Naive thymus-derived CD4-positive, alpha-beta T cell (primary cell): ENCODE measurements at places on chromosomes 1 and 21.
A peak's percentile ranks its signal among the peaks of the same experiment; 100 is the strongest.

GRCh38 chr1:15883326-15883725 lies 35.8 kb downstream of the SPEN start:
- H3K4me3 ChIP-seq, result no peak overlapping the region
- no peaks in the 10 kb centered on the region for H3K36me3 ChIP-seq
- H3K27ac ChIP-seq, result no peak overlapping the region

- H3K27ac ChIP-seq, result no peak overlapping the region
- H3K4me3 ChIP-seq, result no peak overlapping the region
- H3K36me3 ChIP-seq, result no peaks in the 10 kb centered on the region
- no peak for DNase-seq
- peaks cover 10% of the 10 kb centered on the region for H3K4me1 ChIP-seq
Observed at GRCh38 chr21:35204125-35204524, 155.0 kb upstream of the RUNX1 start.

GRCh38 chr1:225953315-225953714 lies 12.3 kb upstream of the LEFTY2 start:
- H3K27ac ChIP-seq, result no peak overlapping the region
- no peaks in the 10 kb centered on the region for H3K36me3 ChIP-seq
- H3K4me1 ChIP-seq, result peaks cover 3% of the 10 kb centered on the region
- H3K4me3 ChIP-seq, result no peak overlapping the region
- no peak for DNase-seq

GRCh38 chr21:16426936-16427335 lies 697.2 kb downstream of the USP25 start:
- no peak overlapping the region for H3K4me3 ChIP-seq
- no peaks in the 10 kb centered on the region for H3K36me3 ChIP-seq
- H3K27ac ChIP-seq, result no peak overlapping the region
- no peaks in the 10 kb centered on the region for H3K27me3 ChIP-seq
- no peak for DNase-seq

DNA sequence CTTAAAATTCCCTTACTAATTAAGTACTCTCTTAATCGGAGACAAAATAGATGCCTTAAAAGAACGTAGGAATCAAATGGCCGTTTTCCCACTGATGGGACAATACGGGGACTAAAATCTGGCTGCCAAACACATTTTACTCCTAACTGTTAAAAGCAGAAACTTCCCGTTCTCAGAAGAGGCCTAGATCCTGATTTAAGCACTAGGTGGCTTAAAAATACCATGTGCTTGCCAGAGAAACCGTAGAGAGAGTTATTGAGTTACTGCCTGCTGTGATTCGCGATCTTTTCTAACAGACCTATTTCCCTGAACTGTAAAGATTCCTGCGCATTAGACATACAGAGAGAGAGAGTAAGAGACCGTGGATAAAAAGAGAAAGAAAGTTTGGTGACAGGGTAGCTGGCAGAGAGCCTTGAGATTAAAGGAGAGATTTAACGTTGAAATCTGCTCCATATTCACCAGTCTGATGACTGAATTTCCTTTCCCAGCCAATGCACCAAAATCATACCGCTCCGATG lies 54.4 kb upstream of the STUM start:
- H3K4me3 ChIP-seq, result no peak overlapping the region
- H3K27ac ChIP-seq, result no peak overlapping the region

GRCh38 chr1:71835442-71835813 lies 446.9 kb downstream of the NEGR1 start:
- no peaks in the 10 kb centered on the region for H3K27me3 ChIP-seq
- no peak overlapping the region for H3K27ac ChIP-seq
- H3K4me1 ChIP-seq, result no peaks in the 10 kb centered on the region
- H3K36me3 ChIP-seq, result no peaks in the 10 kb centered on the region

- DNase-seq, result no peak
- no peaks in the 10 kb centered on the region for H3K27me3 ChIP-seq
- no peak overlapping the region for H3K4me3 ChIP-seq
- H3K4me1 ChIP-seq, result no peaks in the 10 kb centered on the region
- H3K36me3 ChIP-seq, result no peaks in the 10 kb centered on the region
Observed at GRCh38 chr1:22340873-22341272, 110.8 kb upstream of the ZBTB40 start.

GRCh38 chr1:84430546-84430945 lies 32.3 kb downstream of the DNASE2B start:
- no peak for DNase-seq
- no peaks in the 10 kb centered on the region for H3K36me3 ChIP-seq
- H3K4me3 ChIP-seq, result no peak overlapping the region

DNA sequence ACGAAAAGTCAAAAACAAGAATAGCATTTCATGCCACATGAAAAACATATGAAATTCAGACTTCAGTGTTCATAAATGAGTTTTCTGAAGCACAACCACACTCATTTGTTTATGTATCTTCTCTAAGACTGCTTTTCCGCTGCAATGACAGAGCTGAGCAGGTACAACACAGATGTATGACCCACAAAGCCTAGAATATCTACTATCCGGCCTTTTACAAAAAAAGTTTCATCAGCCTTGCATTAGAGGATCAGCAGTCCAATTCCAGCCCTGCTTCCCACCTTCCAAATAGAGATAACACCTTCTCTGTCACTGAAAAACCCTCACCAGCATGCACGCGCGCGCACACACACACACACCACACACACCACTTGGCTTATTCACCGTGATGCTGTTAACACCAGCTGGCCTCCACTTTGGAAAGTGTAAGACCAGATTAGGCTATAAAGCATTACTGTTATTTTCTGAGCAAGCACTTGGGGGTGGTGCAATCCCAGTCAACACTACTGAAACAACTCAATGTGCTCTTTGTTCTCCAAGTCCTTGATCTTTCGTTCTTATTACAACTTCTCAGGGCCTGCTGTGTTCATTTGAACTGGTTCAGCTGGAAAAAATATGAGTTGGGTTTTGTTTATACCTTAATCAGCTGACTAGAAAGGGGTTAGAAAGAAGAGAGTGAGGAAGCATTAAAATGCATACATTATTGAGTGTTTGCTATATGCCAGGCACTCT lies 90.0 kb downstream of the GLUL start:
- H3K27me3 ChIP-seq, result no peaks in the 10 kb centered on the region
- no peak for DNase-seq
- no peaks in the 10 kb centered on the region for H3K4me1 ChIP-seq
- no peaks in the 10 kb centered on the region for H3K36me3 ChIP-seq
- peak overlapping the region; percentile 20 for H3K27ac ChIP-seq

DNA sequence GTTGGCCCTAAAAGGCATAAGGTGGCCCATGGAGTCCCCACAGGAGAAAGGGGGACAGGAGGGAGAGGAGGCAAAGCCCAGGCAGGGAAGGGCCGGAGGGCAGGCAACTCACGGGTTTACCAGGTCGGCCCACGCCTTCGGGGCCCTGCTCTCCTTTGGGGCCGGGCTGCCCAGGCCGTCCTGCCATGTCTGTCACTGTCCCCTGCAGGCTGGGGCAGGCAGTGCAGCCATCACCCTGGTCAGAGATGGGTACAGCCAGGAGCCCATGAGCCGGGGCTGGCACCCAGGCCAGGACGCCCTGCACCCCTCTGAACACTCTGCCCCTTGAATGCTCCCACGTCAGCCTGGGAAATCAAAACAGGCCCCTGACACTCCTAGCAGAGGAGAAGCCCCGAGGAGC lies 19.8 kb downstream of the COL16A1 start:
- H3K4me1 ChIP-seq, result no peaks in the 10 kb centered on the region
- no peak overlapping the region for H3K4me3 ChIP-seq
- no peak overlapping the region for H3K27ac ChIP-seq
- no peak for DNase-seq
- no peaks in the 10 kb centered on the region for H3K36me3 ChIP-seq
- no peaks in the 10 kb centered on the region for H3K27me3 ChIP-seq

- H3K27ac ChIP-seq, result no peak overlapping the region
- H3K27me3 ChIP-seq, result no peaks in the 10 kb centered on the region
- DNase-seq, result no peak
- peaks cover 2% of the 10 kb centered on the region for H3K4me1 ChIP-seq
Observed at GRCh38 chr1:226046240-226046639, 16.3 kb upstream of the H3-3A start.

- no peak for DNase-seq
- no peak overlapping the region for H3K27ac ChIP-seq
- H3K4me3 ChIP-seq, result no peak overlapping the region
- no peaks in the 10 kb centered on the region for H3K27me3 ChIP-seq
- H3K4me1 ChIP-seq, result no peaks in the 10 kb centered on the region
Observed at GRCh38 chr1:233010146-233010545, 59.7 kb downstream of the NTPCR start.

DNA sequence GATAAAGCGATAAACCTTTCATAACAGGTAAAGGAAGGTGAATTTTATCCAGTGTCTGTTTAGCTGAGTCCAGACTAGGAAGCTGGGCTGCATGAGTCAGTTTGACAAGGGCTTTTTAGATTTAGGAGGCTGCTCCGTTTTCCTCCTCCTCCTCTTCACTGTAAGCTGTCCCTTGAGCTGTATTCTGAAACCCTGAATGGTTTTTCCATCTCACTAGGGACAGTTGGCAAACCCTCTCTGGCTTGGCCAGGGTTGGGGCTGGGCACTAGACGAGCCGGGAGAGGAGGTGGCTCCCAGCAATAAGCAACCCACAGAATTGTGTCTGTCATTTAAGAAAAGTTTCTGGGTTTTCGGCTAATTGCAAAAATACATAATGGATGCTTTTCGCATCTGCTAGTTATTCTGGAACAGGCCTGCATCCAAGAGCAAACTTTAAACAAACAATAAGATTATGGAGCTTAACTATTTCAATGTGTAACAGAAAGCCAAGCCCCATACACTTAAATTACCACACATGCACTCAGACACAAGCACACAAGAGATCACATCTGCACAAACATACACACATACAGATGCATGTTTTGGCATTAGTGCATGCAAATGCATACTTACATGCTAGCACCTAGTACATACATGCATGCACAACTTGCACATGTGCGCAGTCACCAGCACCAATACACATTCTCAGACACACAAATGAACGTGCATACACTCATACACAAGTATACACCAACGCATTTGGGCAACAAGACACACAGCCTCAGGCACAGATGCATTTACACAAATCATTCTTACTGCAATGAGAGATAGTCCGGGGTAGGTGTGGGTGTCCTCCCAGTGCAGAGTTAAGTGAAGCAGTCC lies 27.8 kb upstream of the FOXE3 start:
- DNase-seq, result no peak
- H3K4me1 ChIP-seq, result no peaks in the 10 kb centered on the region
- no peaks in the 10 kb centered on the region for H3K27me3 ChIP-seq
- H3K4me3 ChIP-seq, result no peak overlapping the region
- H3K27ac ChIP-seq, result no peak overlapping the region
- no peaks in the 10 kb centered on the region for H3K36me3 ChIP-seq

DNA sequence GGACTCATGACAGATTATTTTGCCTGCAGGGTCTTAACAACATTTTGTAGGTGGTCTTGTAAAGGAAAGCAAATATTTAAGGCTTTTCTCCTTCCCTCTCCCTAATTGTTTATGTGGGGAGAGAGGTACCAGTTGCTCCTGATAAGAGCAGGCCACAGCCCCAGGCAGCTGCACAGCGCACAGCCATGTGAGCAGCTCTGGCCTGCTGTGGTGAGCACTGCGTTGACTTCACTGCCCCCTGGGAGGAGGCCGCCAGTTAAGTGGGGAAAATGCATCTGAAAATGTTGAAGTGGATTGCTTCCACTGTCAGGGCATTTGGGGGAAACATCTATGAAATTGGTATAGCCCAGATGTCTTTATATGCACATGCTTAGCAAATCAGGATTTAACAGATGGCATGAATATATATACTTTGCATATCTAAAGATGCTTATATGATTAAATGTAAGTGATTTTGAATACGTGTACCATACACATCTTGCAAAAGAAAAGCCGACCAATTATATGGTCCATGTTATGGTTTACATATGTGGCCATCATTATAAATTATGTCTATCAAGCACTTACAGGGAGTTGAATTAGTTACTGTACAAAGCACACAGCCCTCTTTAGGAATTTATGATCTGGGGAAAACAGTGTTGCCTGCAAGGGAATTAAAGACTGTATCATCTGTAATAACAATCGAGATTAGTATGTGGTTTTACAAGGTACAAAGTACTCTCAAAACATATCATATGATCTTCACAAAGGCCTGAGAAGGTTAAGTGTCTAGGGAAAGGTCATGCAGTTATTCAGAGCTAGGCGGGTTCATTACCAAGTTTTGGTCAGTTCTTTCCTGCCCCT lies 132.1 kb downstream of the RHOU start:
- no peaks in the 10 kb centered on the region for H3K27me3 ChIP-seq
- H3K4me3 ChIP-seq, result no peak overlapping the region
- H3K27ac ChIP-seq, result no peak overlapping the region

DNA sequence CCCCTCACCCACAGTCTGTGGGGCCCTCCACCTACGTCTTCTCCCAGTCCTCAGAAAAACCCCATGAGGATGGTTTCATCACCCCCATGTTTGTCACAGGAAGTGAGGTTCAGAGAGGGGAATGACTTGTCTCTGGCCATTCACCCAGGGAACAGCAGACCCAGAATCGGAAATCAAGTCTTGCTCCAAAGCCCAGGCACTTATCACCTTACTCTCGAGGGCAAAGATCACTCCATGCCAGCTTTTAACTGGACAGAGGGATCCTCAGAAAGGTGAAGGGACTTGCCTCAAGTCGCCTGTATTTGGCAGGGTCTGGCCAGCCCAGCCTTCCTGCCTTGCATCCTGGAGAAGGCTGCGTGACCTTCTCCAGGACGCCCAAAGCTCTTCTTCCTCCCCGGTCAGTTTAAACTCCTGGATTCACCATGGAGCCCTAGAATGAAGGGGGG lies 57.9 kb upstream of the SSBP3 start:
- H3K27ac ChIP-seq, result no peak overlapping the region
- H3K4me1 ChIP-seq, result peaks cover 27% of the 10 kb centered on the region
- H3K36me3 ChIP-seq, result no peaks in the 10 kb centered on the region
- H3K4me3 ChIP-seq, result no peak overlapping the region
- DNase-seq, result no peak

DNA sequence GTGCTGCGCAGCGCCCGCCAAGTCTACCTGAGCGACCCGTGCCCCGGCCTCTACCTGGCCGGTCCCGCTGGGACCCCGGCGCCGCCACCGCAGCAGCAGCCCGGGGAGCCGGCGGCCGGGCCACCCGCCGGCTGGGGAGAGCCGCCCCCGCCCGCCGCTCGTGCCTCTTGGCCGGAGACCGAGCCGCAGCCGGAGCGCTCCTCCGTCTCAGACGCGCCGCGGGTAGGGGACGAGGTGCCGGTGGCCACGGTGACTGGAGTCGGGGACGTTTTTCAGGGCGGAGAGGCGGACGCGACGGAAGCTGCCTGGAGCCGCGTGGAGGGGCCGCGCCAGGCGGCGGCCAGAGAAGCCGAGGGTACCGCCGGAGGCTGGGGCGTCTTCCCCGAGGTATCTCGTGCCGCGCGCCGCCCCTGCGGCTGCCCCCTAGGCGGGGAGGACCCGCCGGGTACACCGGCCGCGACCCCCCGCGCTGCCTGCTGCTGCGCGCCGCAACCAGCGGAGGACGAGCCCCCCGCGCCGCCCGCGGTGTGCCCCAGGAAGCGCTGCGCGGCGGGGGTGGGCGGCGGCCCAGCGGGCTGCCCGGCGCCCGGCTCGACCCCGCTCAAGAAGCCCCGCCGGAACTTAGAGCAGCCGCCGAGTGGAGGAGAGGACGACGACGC lies 646 bp downstream of the IER5 start:
- H3K4me3 ChIP-seq, result peak overlapping the region; percentile 83
- peak overlapping the region; percentile 98 for H3K27ac ChIP-seq
- no peaks in the 10 kb centered on the region for H3K36me3 ChIP-seq
- H3K27me3 ChIP-seq, result no peaks in the 10 kb centered on the region

GRCh38 chr1:6420454-6421042 lies 829 bp upstream of the HES2 start:
- H3K36me3 ChIP-seq, result no peaks in the 10 kb centered on the region
- no peak for DNase-seq
- peaks cover 26% of the 10 kb centered on the region for H3K27me3 ChIP-seq
- peaks cover 13% of the 10 kb centered on the region for H3K4me1 ChIP-seq
- H3K4me3 ChIP-seq, result no peak overlapping the region
- H3K27ac ChIP-seq, result no peak overlapping the region
